ENCODE measurements at places on chromosomes 4 and X.

DNA sequence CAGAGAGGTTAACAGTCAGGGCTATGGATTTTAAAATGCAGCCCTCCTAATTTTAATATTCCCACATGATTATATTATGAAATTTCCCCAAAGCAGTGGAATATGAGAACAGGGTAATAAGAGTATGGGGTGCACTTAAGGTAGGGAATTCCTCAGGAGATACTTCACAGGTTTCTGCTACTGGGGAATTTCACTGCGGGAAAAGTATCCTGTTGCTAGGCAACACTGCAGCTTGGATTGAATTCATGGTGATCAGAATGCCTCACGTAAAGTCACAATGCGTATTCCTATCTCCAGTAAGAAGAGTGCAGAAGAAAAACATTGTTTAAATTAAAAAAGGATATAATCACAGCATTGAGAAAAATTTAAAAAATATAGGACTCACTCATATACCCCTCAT is 398.1 kb upstream of the RPS6KA3 start:
- no peaks in the 10 kb centered on the region for H3K4me1 ChIP-seq
- no peak overlapping the region for H3K4me3 ChIP-seq
- no peak for DNase-seq
- H3K27me3 ChIP-seq: no peaks in the 10 kb centered on the region

DNA sequence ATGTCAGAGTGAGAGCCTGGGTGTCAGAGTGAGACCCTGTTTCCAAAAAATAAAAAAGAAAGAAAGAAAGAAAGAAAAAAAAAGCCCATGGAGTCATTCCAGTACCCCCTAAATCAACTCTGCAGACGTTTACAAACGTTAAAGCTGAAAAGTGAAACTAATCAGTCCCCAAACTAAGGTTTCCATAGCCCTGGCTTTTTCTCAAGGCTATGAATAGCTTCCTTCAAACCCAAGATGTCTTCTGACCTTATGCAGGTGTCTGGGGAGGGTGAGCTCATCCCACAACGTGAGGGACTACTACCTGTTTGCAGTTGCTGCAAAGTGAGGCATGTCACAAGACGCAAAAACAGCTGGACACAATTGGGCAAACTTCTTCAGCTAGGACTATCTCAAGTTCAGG is 144.0 kb downstream of the SH3KBP1 start:
- no peaks in the 10 kb centered on the region for H3K4me1 ChIP-seq
- no peak for DNase-seq

GRCh38 chr4:82044141-82044993 is 329.4 kb downstream of the HNRNPD start:
- H3K4me3 ChIP-seq: peak overlapping the region; percentile 49
- H3K27me3 ChIP-seq: peaks cover 32% of the 10 kb centered on the region
- H3K36me3 ChIP-seq: no peaks in the 10 kb centered on the region
- DNase-seq: peak; percentile 84

- no peak for DNase-seq
- H3K4me1 ChIP-seq: no peaks in the 10 kb centered on the region
- no peaks in the 10 kb centered on the region for H3K27me3 ChIP-seq
- no peak overlapping the region for H3K4me3 ChIP-seq
Measured at GRCh38 chr4:156113138-156113765, 159.6 kb upstream of the CTSO start.

- H3K27me3 ChIP-seq: no peaks in the 10 kb centered on the region
- no peaks in the 10 kb centered on the region for H3K4me1 ChIP-seq
- no peaks in the 10 kb centered on the region for H3K36me3 ChIP-seq
- no peak overlapping the region for H3K27ac ChIP-seq
- DNase-seq: no peak
- H3K4me3 ChIP-seq: no peak overlapping the region
Measured at GRCh38 chrX:29545878-29546277, 669.5 kb upstream of the MAGEB2 start.

DNA sequence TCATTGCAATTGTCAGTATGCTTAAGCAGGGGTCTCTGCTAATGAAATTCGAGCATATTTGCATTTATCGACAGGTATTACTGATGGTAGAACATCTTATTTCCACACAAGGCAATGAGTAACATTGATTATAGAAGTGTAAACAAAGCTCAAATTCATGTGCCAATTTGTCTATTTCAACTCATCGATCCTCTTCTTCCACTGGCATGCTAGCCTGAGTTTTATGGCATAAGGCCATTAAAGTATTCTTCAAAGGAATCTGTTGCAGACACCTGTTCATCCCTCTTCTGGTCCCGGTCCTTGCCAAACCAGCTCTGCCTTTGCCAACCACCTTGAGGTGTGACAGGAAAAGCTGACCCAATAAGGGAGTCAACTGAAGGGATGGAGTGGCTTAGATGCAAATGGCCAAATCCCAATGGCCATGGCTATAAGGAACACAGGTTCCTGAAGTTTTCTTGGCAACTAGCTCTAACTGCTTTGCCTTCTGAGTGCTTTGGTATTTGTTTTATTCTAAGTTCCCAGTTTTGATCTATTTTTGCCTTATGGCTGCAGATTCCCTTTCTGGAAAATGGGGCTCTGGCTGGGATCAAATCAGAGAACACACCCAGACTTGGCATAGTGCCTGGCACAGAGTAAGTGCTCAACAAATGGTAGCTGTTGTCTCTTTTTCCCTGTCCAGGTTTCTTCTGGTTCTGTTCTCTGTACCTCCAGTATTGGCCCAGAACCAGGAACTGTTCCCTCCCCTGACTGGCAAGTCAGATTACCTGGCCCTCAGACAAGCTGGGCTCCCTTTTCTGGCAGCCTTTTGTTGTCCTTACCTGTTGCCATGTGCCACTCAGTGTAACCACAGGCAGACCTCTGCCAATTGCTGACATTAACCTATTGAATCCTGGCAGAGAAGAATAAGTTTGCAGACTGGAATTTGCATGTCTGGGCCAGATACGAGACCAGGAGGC is 63.1 kb downstream of the RTL9 start:
- DNase-seq: no peak
- no peaks in the 10 kb centered on the region for H3K27me3 ChIP-seq
- no peaks in the 10 kb centered on the region for H3K36me3 ChIP-seq
- H3K4me1 ChIP-seq: peaks cover 3% of the 10 kb centered on the region
- H3K4me3 ChIP-seq: no peak overlapping the region

- H3K27me3 ChIP-seq: no peaks in the 10 kb centered on the region
- no peak overlapping the region for H3K27ac ChIP-seq
- no peak overlapping the region for H3K4me3 ChIP-seq
- no peak for DNase-seq
Measured at GRCh38 chrX:2464677-2465166, 36.1 kb downstream of the DHRSX start.

DNA sequence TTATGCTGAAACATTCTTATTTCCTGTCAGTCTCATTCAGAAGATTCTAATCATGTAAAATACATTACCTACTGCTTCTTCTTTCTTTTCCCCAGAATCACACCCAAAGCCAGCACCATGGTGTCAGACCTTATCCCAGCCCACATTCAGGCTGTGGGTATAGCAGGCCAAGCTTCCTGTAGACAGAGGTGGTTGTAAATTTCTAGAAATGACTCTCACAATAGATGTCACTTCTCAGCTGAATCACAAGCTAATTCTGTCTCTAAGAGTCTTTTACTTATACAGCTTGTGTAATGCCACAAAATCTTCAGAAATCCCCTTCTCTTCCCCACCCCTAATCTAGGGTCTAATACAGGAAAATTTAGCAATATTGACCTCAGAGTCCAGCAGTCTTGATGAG is 239.6 kb downstream of the PARM1 start:
- H3K36me3 ChIP-seq: no peaks in the 10 kb centered on the region
- H3K27ac ChIP-seq: no peak overlapping the region
- DNase-seq: no peak
- no peaks in the 10 kb centered on the region for H3K4me1 ChIP-seq
- no peak overlapping the region for H3K4me3 ChIP-seq

DNA sequence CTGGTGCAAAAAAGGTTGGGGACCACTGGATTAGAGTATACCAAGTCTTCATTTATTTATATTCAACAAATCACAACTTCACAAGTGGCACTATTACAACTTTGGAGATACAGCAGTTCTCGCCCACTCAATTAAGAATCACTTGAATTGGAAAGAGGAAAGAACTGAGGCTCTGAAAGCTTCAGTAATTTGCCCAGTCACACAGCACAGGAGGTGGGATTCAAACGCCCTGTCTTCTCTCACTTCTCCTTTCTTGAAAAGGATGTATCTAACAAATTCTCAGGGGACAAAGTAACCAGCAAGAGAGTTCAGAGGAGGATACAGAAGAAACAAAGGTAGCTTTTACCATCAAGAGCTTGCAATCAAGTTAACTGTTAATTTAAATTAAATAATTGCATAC is 12.4 kb downstream of the SMIM14 start:
- no peaks in the 10 kb centered on the region for H3K4me1 ChIP-seq
- no peaks in the 10 kb centered on the region for H3K27me3 ChIP-seq
- DNase-seq: no peak
- no peaks in the 10 kb centered on the region for H3K36me3 ChIP-seq
- H3K4me3 ChIP-seq: no peak overlapping the region

- H3K4me1 ChIP-seq: no peaks in the 10 kb centered on the region
- H3K36me3 ChIP-seq: no peaks in the 10 kb centered on the region
- no peak overlapping the region for H3K4me3 ChIP-seq
- H3K27ac ChIP-seq: no peak overlapping the region
- DNase-seq: no peak
- no peaks in the 10 kb centered on the region for H3K27me3 ChIP-seq
Measured at GRCh38 chrX:13863324-13863723, 46.4 kb upstream of the GPM6B start.

GRCh38 chr4:25908491-25908901 is 5.5 kb upstream of the SMIM20 start:
- peak; percentile 89 for DNase-seq
- no peak overlapping the region for H3K27ac ChIP-seq

DNA sequence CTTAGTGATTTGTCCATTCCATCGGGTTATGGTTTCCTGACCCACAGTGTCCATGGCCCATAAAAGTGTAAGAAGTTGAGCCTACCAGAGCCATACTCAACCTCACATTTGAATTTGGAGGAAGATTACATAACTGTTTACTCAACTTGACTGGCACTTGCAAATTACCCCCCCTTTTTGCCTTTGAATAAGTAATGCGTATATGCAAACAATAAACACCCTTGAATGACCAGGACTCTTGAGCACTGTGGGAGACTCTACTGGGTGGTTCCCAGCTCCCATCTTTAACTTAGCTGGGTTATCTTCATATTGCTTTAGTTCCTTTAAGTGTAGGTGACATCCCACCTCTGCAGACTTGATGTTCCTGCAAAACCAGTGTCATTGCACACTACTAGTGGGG is 30.6 kb upstream of the STIM2 start:
- no peak for DNase-seq
- no peak overlapping the region for H3K27ac ChIP-seq
- H3K4me3 ChIP-seq: no peak overlapping the region
- peaks cover 9% of the 10 kb centered on the region for H3K4me1 ChIP-seq
- no peaks in the 10 kb centered on the region for H3K27me3 ChIP-seq

DNA sequence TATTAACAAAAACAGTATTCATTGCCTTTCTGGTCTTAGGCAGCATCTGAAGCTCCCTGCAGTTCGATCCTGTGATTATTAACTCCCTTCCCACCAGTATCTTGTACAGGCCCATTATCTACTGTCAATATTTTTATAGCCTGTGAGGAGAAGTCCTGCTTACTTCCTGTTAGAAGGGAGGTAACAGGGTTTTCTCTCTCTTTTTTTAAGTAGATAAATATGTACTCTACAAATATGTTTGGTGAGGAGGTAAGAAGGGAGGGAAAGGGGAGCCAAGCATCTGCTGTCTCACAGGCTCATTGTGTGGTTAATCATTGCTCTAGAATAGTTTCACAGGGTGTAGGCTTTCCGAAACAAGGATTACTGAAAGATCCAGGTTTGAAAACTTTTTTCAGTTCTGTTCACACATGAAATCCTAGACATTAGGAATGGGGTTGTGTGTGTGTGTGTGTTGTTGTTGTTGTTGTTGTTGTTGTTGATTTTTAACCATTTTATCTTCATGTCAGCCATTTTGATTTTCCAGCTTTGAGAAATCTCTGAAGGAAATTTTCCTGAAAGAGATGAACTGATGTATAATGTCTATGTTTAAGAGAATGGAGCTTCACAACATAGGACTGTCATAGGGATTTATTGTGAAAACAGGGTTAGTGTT is 14.2 kb downstream of the ATOH1 start:
- DNase-seq: no peak
- H3K36me3 ChIP-seq: no peaks in the 10 kb centered on the region
- peaks cover 4% of the 10 kb centered on the region for H3K4me1 ChIP-seq
- H3K27me3 ChIP-seq: peaks cover 18% of the 10 kb centered on the region

DNA sequence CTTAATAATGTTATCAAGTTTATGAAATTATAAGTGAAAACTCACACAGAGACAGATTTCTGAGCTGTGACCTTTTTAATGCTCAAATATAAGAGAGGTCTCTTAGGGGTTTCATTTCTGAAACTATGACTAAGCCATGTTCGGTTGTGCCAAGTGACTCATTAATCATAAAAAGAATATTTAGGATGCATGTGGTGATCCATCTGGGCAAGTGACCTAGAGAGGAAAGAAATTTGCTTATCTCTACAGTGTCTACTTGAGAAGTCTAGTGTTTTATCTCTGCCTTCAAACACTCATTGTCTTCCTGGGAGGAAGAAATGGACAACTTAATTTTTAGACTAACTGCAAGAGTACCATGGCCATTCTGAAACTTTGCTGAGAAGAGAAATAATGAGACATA is 545.3 kb upstream of the GRID2 start:
- H3K27me3 ChIP-seq: no peaks in the 10 kb centered on the region
- H3K4me1 ChIP-seq: peaks cover 14% of the 10 kb centered on the region
- H3K36me3 ChIP-seq: no peaks in the 10 kb centered on the region
- no peak overlapping the region for H3K4me3 ChIP-seq
- H3K27ac ChIP-seq: no peak overlapping the region

GRCh38 chr4:11297201-11297600 is 131.5 kb downstream of the HS3ST1 start:
- no peak overlapping the region for H3K27ac ChIP-seq
- no peaks in the 10 kb centered on the region for H3K36me3 ChIP-seq
- no peak overlapping the region for H3K4me3 ChIP-seq
- H3K27me3 ChIP-seq: no peaks in the 10 kb centered on the region
- peak; percentile 7 for DNase-seq

- H3K36me3 ChIP-seq: no peaks in the 10 kb centered on the region
- peak overlapping the region; percentile 89 for H3K4me3 ChIP-seq
- no peak for DNase-seq
- H3K27ac ChIP-seq: peak overlapping the region; percentile 94
Measured at GRCh38 chr4:105707782-105708180, 708 bp downstream of the INTS12 start.

DNA sequence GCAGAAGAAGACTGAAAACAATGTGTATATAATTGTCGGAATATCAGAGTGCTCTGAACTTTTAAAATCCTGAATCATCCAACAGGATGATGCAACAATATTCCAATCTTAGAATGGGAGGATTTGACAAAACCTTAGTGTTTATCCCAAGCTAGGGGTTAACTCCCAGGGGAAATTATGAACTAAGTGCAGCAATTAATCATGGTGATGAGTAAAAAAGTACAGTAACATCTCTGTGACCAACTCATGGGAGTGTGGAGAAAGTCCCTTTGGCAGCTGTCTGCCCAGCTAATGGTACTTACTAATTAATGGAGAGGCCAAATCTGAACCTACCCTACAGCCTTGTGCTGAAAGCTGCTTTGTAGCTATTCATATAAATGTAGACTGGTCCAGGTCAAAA is 257.6 kb upstream of the DDX53 start:
- H3K4me1 ChIP-seq: peaks cover 9% of the 10 kb centered on the region
- H3K27me3 ChIP-seq: no peaks in the 10 kb centered on the region
- H3K4me3 ChIP-seq: no peak overlapping the region

GRCh38 chrX:63270873-63271272 is 80.3 kb downstream of the SPIN4 start:
- no peak overlapping the region for H3K27ac ChIP-seq
- DNase-seq: no peak
- no peaks in the 10 kb centered on the region for H3K36me3 ChIP-seq
- H3K4me1 ChIP-seq: no peaks in the 10 kb centered on the region
- H3K27me3 ChIP-seq: no peaks in the 10 kb centered on the region
